Activated CD4-positive, alpha-beta T cell treated with anti-CD3 and anti-CD28 coated beads for 4 hours (primary cell): ENCODE measurements at places on chromosomes 2 and 18.

GRCh38 chr18:72830109-72830508, 37.7 kb downstream of the NETO1 start:
- no peak for DNase-seq

- no peak for DNase-seq
These were observed 245.9 kb upstream of the PXDN start for GRCh38 chr2:1990151-1990589.

GRCh38 chr2:129935118-129935517, 44.3 kb upstream of the RAB6C start:
- DNase-seq: no peak

GRCh38 chr2:65664931-65665330, 232.5 kb upstream of the SPRED2 start:
- DNase-seq: no peak

- DNase-seq: no peak
These were observed 6.8 kb downstream of the HS6ST1 start for GRCh38 chr2:128311755-128312341.

- no peak for DNase-seq
These were observed 1131.7 kb upstream of the LRRTM1 start for GRCh38 chr2:81436256-81436655.

DNA sequence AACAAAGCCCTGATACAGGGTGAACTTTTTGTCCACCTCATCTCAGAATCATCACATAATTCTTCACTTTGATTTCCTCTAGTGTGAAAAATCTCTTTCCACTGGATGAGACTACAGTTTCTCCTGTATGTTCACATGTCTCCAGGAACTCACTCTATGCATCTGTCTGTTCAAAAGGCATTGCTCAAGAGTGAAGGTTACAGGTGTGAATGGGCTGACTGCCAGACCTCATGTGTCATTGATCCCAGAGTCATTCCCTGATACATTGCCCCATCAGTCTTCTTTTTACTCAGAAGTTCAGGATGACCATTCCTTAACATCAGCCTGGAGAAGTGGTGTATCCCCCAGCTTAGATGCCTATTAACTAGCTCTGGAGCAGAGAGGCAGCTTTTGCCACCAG, 4.4 kb upstream of the DSC3 start:
- no peak for DNase-seq

DNA sequence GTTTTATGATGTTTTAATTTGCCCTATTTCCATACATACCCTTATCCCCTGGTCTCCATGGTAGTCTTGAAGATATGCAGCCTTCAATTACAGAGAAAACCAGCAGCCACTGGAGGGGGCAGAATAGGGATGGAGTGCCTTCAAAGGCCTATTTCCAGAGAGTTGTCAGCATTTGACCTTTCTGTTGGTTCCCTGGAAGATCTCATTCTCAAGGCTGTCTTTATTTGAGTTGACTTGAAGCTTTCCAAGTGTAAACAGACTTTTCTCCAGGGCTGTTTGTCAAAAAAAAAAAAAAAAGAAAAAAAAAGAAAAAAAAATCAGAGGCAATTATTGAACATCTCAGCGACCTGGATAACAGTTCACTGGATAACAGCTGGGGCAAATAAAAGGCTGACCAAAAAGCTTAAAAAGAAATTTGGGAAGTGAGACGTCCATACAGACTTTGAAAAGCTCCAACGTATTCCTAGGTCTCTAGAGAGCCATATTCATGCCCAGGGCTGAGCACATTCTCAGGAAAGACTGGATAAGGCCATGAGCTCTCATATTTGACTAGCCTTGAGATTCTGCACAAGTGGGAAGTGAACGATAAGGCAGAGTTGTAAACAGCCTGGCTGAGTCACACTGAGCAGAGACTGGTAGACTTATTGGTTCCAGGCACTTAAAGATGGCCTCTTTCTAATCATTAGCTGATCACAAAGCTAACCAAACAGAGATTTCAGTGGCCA, 126.6 kb downstream of the VAPA start:
- DNase-seq: no peak

DNA sequence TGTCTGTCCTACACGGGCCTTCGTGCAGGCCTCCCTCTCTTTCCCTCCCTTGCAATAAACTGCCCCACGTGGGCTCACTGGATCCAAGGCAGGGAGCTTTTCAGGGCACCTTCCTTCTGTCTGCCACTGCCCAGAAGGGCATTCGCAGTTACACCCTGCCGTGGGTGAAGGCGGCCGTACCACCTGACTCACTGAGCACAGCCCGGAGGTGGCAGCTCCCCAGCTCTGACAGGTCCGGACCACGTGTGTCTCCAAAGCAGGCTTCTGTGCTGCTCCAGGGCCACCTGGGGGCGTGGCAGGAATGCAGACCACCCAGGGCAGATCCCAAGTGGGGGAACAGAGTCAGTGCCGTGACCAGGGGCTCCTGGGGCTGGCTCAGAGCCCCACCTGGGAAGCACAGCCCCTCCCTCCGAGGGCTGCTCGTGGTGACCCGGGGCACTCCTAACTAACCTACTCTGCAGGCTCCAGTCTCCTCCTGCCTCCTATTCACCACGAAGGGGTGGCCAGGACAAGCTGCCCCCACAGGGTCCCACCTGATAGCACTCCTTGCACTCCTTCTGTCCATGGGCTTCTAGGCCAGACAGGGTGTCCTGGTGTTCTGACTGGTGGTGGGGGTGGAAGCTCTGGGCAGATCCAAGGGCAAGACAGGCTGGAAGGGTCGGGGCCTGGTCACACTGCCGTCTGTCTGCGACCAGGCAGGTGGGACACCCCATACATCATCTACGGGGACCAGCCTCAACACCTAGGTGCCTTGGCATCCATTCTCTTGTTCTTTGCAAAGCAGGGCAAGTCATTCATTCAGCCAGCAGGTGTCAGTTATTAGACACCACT, 9.7 kb downstream of the SNED1 start:
- no peak for DNase-seq

- DNase-seq: peak; percentile 66
These were observed 89.4 kb upstream of the TAF1B start for GRCh38 chr2:9753665-9754531.

DNA sequence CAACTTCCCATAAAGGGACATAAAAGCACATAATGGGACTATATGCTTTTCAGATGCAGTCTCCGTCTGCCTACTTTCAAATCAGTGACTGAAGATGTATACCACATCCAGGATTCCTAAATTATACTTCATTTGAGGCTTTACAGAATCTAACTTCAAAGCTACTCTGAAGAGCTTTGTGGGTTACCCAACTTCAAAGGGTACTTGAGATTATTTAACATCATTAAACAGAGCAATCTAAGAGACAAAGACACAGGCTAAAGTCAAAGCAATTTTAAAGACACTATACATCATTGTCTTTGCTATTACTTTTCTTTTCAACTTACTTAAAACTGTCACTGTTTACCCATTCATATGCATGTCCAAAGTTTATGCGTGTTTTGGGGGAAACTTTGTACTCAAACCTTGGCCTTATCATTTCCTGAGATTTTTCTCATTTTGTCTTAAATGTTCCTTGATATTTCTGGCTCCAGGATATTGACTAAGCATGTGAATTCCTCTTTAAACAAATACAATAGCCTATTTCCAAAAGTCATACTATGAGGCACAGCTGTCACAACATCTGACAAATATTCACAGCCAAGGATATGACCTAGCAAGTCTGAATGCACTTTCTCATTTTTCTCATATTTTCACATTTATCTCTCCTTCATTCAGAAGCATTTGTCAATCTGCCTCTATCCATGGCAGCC, 1985.1 kb upstream of the PIK3C3 start:
- DNase-seq: no peak

- no peak for DNase-seq
These were observed 286.9 kb downstream of the TMX3 start for GRCh38 chr18:68427951-68428401.

- DNase-seq: no peak
These were observed 105.6 kb downstream of the CRIM1 start for GRCh38 chr2:36461039-36461681.

DNA sequence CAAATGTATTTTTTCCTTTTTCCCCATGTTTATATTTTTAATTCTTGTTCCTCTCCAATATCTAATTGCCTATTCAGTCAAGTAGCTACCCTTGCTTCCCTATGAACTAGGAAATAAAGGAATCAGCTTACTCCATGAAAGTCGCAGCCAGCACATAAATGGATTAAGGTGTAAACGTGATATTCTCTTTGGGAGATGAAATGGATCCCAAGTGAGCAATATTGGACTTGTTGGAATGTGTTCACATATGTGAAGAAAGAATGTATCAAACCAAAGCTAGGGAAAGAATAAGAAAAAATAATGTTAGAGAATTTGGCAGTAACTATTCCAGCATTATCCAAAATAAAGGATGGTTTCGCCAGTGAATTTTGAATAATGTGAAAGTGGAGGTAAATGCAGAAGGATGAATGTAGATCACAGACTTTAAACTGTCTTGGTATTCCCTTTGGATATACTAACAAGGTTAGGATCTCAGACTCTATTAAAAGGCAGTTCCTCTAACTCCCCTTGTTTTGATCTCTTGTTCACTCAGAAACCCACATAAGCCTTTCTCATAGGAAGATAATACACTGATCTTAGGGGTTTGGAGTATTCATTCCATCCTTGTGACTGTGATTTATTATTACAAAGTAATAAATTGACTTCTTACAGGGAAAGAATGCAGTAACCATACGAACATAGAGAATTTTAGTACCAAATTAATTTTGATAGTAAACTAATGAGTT, 208.1 kb downstream of the BABAM2 start:
- no peak for DNase-seq

DNA sequence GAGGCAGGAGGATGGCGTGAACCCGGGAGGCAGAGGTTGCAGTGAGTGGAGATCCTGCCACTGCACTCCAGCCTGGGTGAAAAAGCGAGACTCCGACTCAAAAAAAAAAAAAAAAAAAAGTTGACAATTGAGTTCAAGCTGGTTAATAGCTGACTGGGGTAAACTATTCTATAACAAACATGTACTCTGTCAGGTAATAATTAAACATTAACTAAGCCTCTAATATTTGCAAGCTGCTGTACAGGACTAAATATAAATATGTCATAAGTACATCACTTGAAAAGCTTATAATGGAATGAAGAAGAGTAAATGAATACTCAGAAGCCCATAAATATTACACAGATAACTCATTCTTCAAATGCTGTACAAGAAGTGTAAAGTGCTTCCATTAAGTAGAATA, 190.4 kb upstream of the CRIM1 start:
- DNase-seq: no peak

GRCh38 chr2:176002688-176003210, 682 bp upstream of the LNPK start:
- no peak for DNase-seq

- DNase-seq: no peak
These were observed 16.3 kb upstream of the GTF2A1L start for GRCh38 chr2:48601349-48601748.

GRCh38 chr18:59267503-59268126, 5.6 kb downstream of the RAX start:
- DNase-seq: no peak

DNA sequence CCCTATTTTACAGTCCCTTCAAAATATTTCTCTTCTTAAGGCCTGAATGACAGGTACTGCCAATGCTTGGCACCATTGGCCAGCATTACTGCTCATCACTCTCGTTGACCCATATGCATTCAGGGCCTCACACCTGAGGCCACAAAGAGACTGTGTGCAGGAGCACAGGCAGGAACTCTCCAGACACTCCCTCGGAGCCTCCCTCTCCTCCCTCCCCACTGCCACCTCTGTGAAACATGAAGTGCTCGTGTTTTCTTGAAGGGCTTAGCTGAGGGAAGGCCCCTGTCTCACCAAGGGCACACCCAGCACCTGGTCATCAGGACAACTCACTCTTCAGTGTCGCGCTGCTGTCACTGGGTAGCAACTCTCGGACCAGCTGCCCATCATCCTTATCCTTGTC, 85.3 kb downstream of the LOXHD1 start:
- DNase-seq: no peak

- DNase-seq: no peak
These were observed 35.7 kb downstream of the FEZ2 start for GRCh38 chr2:36562240-36562639.

DNA sequence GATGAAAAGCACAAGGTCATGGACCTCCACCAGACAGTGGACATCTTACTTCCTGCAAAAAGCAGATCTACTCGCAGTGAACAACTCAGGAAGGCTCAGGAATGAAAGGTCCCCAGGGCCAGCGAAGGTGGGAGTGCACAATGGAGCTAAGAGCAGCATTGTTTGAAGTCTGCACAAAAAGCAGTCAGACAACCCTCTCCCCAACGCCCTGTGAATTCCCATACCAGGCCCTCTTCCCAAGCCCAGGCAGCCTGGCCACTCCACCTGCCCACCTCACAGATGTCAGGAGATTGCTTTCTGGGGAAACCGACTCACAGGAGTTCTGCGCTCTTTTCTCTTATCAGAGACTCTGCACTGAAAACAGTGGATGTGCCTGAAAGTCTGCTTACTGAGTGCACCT, 34.8 kb downstream of the ST8SIA5 start:
- no peak for DNase-seq

GRCh38 chr2:88690591-88691338, 708 bp upstream of the RPIA start:
- DNase-seq: peak; percentile 47

DNA sequence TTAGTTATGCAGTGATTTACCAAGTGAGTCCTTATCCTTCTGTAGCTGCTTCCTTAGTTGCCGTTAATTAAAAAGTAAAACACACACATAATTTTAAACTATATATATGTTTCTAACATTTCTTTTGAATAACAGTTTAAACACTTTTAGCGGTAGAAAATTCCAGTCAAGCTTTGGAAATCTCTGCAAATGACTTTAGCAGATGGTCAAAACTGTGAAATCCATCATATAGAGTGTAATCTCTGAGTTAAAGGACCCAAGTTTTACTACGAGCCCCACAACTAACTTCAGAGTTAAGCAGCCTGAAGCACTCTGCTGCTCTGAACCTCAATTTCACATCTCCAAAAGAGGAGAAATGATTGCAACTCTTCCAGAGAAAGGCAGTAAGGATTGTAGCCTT, 96.2 kb downstream of the FTCDNL1 start:
- DNase-seq: no peak

DNA sequence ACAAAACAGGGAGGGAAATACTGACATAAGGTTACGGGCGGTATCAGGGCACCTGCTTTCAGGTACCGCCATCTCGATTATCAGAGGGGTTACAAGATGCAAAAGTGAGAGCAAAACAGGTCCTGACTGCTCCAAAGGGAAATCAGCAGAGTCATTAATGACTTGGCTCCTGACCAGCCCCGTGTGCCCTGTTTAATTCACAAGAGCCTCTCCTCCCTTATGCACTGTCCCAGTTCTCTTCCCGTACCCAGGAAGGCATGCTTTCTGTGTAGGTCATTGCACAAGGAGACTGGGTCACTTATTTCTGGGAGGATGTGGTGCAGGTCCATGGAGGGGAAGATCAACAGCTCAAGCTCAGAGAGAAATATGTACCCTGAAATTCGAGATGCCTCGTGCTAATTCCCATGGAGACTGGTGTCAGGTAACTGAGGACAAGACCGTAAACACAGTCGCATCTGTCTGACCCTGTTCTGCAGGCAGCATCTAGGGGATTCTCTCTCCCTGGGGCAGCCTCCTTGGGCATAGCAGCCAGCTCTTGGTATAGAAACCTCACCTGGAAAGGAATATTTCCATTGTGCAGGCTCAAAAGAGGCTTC, 79.9 kb downstream of the HNRNPLL start:
- DNase-seq: no peak
